ENCODE measurements at places on chromosomes 11 and 22. TPM values are rescaled to one million over a fixed set of nuclear protein-coding genes. Genes with fewer than 3 reads are reported as not detected.

PATE4 gene
- not detected for total RNA-seq

CALCA gene
- total RNA-seq: not detected

C11orf52 gene
- not detected for total RNA-seq

BUD13 gene
- total RNA-seq: 13.8 TPM

HBB gene
- total RNA-seq: not detected

CCDC81 gene
- 1.4 TPM for total RNA-seq

SLC6A5 gene
- total RNA-seq: not detected

MMP7 gene
- 0.71 TPM for total RNA-seq

SPI1 gene
- not detected for total RNA-seq

CLDN25 gene
- not detected for total RNA-seq

TCN2 gene
- 32.6 TPM for total RNA-seq

KRTAP5-6 gene
- total RNA-seq: not detected

RBX1 gene
- total RNA-seq: 127 TPM

RIBC2 gene
- total RNA-seq: 1.2 TPM

UBE2L6 gene
- 96.0 TPM for total RNA-seq

HORMAD2 gene
- total RNA-seq: not detected

PAMR1 gene
- total RNA-seq: 68.9 TPM

NDUFC2 gene
- 132 TPM for total RNA-seq

GRIA4 gene
- total RNA-seq: not detected

DDI1 gene
- total RNA-seq: not detected

SCN4B gene
- not detected for total RNA-seq

TEX12 gene
- not detected for total RNA-seq

JAML gene
- total RNA-seq: not detected

OR8G1 gene
- total RNA-seq: not detected

NLRP14 gene
- under 0.01 TPM for total RNA-seq

PTDSS2 gene
- total RNA-seq: 21.4 TPM

KDM4E gene
- total RNA-seq: not detected

OR6T1 gene
- total RNA-seq: not detected

PICK1 gene
- total RNA-seq: 17.7 TPM
